ENCODE measurements at places on chromosomes 5 and 9. TPM values are rescaled to one million over a fixed set of nuclear protein-coding genes. Genes with fewer than 3 reads are reported as not detected.

- DNase-seq, result no peak
These were observed 13.7 kb downstream of the ERMP1 start for GRCh38 chr9:5819174-5819573.

- DNase-seq, result no peak
These were observed 90.1 kb downstream of the GOLPH3 start for GRCh38 chr5:32083981-32084430.

DNA sequence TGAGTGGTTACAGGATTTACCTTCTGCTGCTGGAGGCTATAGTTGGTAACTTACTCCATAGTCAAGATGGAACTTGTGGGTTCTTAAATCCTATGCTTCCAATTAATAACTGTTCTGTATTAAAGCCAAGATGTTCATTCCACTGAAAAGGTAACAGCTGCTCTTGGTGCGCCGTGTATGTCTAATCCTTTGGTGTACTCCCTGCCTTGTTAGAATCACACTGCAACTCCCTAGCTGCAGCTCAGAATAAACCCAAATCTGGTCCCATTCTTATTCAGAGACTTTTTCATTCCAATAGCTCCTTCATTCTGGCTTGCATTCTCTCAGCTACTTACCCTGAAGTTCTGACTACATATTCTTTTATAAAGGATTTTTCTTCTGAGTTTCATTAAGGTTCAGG is 1355.5 kb downstream of the MAT2B start:
- DNase-seq, result no peak

- DNase-seq, result no peak
These were observed 32.4 kb downstream of the C9 start for GRCh38 chr5:39331861-39332381.

DNA sequence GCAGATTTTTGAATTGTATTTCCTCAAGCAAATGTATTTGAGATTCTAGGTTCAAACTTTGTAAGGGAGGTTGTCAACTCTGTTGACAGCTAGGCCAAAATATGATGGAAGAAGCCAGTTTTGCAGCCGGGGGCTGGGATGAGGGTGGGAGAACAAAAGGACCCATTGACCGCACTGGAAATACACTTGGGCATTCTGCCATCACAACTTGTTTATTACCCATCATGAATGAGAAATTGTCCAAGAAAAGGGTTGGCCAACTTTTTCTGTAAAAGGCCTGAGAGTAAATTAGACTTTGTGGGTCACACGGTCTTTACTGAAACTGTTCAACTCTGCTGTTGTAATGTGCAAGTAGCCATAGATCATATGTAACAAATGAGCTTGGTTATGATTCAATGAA is 221.3 kb upstream of the KLF9 start:
- no peak for DNase-seq

DNA sequence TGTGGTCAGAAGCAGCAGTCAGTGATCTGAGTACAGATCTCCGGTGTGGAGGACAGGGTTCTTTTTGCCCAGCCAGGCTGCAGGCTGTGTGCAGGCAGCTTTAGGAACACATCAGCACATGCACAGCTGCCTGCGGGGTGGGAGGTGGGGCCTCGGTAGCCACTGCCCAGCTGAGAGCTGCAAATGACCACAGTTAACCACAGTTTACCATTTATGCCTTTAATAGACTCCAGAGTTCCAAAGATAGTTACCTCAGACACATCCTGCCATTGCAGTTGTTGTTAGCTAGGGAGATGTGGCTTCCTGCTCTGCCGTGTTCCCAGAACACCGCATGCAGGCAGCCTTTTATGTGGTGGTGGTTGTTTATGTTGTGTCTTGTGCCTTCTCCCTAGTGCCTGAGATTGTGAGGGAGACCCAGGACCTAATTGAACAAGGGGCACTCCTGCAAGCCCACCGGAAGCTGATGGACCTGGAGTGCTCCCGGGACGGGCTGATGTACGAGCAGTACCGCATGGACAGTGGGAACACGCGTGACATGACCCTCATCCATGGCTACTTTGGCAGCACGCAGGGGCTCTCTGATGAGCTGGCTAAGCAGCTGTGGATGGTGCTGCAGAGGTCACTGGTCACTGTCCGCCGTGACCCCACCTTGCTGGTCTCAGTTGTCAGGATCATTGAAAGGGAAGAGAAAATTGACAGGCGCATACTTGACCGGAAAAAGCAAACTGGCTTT is 10.2 kb downstream of the EXOC3 start:
- no peak for DNase-seq

- DNase-seq, result no peak
These were observed 18.4 kb downstream of the RUFY1 start for GRCh38 chr5:179568721-179569120.

GRCh38 chr5:126003309-126003708 is 419.9 kb upstream of the GRAMD2B start:
- DNase-seq, result no peak

GRCh38 chr9:21624675-21625644 is 142.8 kb upstream of the IFNE start:
- no peak for DNase-seq

- DNase-seq, result no peak
These were observed 517.3 kb upstream of the TLE4 start for GRCh38 chr9:79054500-79054899.

DNA sequence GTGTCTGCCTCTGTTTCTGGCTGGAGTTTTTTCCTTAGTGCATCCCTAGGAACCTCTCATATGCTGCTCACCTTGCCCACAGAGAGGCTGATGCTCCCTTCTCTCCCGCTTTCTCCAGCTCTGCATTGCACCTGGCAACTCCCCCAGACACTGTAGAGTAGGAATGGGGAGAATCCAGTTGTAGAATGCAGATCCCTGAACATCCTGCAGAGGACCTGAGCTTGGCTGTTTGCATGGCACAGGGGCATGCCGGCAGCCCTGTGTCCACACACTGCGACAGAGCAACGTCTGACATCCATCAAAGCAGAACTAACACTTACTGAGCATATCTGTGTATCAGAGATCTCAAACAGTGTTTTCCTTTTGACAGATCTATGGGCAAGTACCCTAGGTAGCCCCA is 19.9 kb downstream of the IDNK start:
- no peak for DNase-seq

DNA sequence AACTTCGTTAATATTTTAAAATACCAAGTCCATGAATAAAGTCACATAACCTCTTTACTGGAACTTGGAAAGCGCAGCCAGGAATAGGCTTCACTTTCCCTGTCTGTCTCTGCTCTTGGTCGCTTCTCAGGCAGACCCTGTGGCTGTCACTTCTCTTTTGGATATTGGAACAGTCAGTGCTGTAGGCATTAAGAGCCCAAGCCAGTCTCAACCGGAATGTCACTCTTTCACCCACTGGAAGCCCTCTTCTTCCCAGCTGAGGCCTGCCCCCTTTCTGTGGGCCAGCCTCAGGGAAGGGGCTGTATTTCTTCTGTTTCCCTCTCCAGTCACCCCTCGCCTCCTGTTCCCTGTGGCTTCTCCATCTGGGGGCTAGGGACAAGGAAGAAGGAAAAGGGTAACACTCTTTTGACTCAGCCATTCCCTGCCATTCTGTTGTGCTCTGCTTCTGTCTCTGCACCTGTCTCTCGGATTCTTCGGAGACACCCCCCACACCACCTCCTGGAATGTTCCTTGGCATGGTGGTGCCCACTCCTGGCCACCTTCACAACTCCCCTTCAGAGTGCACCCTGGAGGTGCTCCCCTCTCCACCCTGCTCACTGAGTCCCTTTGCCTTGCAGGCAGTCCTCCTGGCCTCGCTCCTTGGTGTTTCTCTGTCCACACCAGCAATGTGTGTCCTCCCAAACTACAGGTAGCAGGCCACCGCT is 103.4 kb downstream of the TRIO start:
- DNase-seq, result no peak

DNA sequence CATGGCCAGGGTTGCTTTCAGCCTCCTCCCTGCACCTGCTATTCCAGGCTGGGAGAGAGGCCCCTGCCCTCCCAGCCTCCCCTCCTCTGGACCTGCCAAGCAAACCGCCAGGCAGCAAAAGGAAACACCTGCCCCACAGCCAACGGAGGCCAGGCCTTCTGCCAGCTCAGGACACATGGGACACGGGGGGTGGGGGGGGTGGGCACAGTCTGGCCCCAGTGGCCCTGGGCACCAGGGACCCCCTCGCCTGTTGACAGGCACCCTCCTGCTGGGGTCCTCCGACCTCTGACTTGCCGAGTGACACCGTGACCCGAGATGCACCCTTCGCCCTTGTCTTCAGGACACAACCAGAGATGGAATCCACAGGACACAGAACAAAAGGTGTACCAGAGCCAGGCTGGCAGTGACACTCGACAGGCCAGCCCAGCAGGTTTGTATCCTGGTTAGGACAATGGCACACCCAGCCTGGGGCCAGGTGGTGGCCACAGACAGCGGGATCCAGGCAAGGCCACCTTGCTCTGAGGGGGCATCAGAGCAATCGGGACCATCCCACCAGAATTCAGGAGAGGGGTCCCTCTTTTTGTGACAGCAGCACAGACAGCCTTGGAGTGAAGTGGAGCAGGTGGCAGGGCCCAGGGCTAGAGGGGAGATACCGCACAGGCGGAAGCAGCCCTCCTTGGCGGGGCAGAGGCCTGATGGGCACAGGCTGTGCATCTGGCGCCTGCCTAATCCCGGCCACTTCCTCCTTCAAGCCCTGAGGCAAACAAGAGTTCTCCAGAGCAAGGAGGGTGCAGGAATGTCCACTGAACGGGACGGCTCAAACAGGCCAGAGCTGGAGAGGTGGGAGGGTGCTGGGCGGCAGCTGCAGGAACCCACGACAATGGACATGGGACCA is 1.3 kb upstream of the TMEM210 start:
- DNase-seq, result no peak

DNA sequence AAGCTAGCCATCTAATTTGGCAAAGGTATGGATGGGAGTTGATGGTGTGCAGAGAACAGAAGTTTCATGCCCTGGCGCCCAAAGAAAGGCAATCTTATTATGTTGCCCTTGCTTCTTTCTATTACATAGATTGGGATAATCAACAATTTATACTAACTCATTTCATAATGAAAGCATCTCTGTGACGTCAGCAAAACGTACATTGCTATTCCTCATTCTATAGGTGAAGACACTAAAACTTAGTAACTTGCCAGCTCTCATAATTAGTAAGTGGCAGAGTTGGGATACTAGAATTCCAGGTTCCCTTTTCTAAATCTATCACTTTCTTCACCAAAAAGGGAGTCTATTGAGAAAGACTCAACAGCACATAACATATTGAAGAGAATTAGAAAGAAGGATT is 374.8 kb downstream of the NR2F1-AS1 start:
- no peak for DNase-seq

DNA sequence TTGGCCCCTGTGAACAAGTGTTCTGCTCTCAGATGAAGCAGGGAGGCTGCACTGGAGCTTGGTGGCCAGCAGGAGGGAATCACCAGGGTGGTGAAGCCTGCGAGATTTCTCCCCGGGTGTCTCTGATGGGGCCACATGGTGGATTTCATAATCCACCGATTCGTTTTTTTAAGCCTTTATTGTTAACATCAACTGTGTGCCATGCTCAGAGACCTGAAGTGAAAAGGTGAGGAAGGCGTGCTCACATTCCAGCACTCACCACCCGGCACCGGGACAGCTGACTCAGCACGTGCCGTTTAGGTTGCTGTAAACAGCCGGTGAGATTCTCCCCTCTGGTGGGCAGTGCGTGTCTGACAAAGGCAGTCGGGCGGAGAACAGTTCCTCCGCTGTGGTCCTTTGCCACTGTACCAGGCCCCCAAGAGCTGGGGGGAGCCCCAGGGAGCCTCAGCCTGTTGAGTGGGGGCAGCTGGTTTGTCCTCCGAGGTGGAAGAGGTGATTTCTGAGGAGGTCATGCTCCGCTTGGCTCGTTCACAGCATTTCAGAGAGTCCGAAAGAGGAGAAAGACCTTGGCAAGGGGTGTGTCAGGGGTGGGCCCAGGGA is 12.7 kb upstream of the AHRR start:
- no peak for DNase-seq

DNA sequence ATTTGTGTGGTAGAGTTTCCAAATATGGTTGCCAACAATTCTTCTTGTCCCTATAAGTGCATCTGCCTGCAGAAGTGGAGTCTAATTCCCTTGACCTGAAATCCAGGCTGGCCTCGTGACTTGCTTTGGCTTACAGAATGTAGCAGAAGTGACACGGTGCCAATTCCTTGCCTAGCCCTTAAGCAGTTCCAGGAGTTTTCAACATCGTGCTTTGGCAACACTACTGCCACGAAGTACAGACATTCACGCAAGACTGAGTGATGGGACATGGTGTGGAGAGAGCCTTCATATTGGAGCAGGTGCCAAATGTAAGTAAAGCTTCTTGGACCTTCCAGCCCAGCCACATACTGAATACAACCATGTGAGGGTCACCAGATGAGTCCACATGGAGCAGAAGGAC is 92.9 kb upstream of the NEK6 start:
- DNase-seq, result no peak

GRCh38 chr9:3857673-3858072 is 331.9 kb upstream of the RFX3 start:
- no peak for DNase-seq

DNA sequence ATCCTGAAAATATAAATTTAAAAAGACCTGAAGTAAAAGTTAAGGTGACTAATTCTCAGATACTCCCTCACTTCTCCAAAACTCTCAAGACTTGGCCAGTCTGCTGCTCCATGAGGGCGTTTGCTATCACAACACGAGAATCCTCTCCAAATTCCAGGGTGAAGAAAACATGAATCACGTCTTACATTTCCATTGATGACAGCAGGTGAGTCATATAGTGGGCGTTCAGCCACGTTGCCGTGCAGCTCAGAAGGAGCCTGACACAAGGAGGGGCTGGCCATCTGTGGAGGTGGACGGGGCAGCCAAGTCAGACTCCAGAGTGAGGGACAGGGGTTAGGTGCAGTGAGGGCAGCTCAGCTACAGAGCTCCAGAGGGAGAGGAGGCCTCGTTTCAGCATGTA is 555.1 kb upstream of the ADAMTS16 start:
- no peak for DNase-seq

The INSL4 gene
- not detected for total RNA-seq

The OLFM1 gene
- total RNA-seq, result not detected

The STK32A gene
- not detected for total RNA-seq

The PHAX gene
- total RNA-seq, result 128 TPM

The EDIL3 gene
- total RNA-seq, result not detected

The C5orf58 gene
- total RNA-seq, result not detected

The WNK2 gene
- total RNA-seq, result 194 TPM

The TXNDC8 gene
- total RNA-seq, result not detected

The MPDZ gene
- not detected for total RNA-seq

The CETN3 gene
- 57.4 TPM for total RNA-seq

All from OCI-LY7 (cell line).